ENCODE measurements at places on chromosomes 3 and 15. TPM values are rescaled to one million over a fixed set of nuclear protein-coding genes. Genes with fewer than 3 reads are reported as not detected.

The FBXL22 gene
- polyA plus RNA-seq, result 0.41 TPM

The HTR3E gene
- polyA plus RNA-seq, result not detected

The CPNE9 gene
- 0.32 TPM for polyA plus RNA-seq

The NR1I2 gene
- polyA plus RNA-seq, result 0.53 TPM

The TJP1 gene
- polyA plus RNA-seq, result 6.2 TPM

The CPLX3 gene
- polyA plus RNA-seq, result 0.27 TPM

The CHRD gene
- 2.9 TPM for polyA plus RNA-seq

The PKM gene
- 361 TPM for polyA plus RNA-seq

The MB21D2 gene
- 39.0 TPM for polyA plus RNA-seq

The ASB14 gene
- polyA plus RNA-seq, result not detected

The LRRC3B gene
- polyA plus RNA-seq, result 49.9 TPM

The BRK1 gene
- 314 TPM for polyA plus RNA-seq

The CD86 gene
- polyA plus RNA-seq, result not detected

The ITIH3 gene
- polyA plus RNA-seq, result not detected

The GOLGA6L10 gene
- 7.9 TPM for polyA plus RNA-seq

The SMCO1 gene
- polyA plus RNA-seq, result not detected

The HDC gene
- 6.0 TPM for polyA plus RNA-seq

The RASL12 gene
- not detected for polyA plus RNA-seq

The ENTPD3 gene
- 2.8 TPM for polyA plus RNA-seq

The SV2B gene
- polyA plus RNA-seq, result 0.68 TPM

The CPA3 gene
- not detected for polyA plus RNA-seq

The UBXN7 gene
- 19.6 TPM for polyA plus RNA-seq

The NMNAT3 gene
- 4.6 TPM for polyA plus RNA-seq

The CASR gene
- polyA plus RNA-seq, result not detected

The MASP1 gene
- 0.19 TPM for polyA plus RNA-seq

The FAM174B gene
- 20.1 TPM for polyA plus RNA-seq

The CD80 gene
- polyA plus RNA-seq, result not detected

The IL17RB gene
- polyA plus RNA-seq, result 2.2 TPM

The FBXL2 gene
- 82.0 TPM for polyA plus RNA-seq

The IL17RD gene
- 14.8 TPM for polyA plus RNA-seq

The LRTM1 gene
- not detected for polyA plus RNA-seq

The ATP13A5 gene
- not detected for polyA plus RNA-seq

The SYNPR gene
- polyA plus RNA-seq, result 2.0 TPM

The BTLA gene
- not detected for polyA plus RNA-seq

The GATM gene
- polyA plus RNA-seq, result 13.3 TPM

The FAM107A gene
- polyA plus RNA-seq, result 0.16 TPM

The ACKR4 gene
- polyA plus RNA-seq, result not detected

The CCDC32 gene
- 34.2 TPM for polyA plus RNA-seq

The GPR149 gene
- 10.7 TPM for polyA plus RNA-seq

The ZPLD1 gene
- polyA plus RNA-seq, result not detected

The CCDC9B gene
- not detected for polyA plus RNA-seq

The SCAANT1 gene
- not detected for polyA plus RNA-seq

The PLAAT1 gene
- polyA plus RNA-seq, result 10.7 TPM

The ECE2 gene
- polyA plus RNA-seq, result 0.42 TPM

The NDUFAF3 gene
- 49.0 TPM for polyA plus RNA-seq

The STARD9 gene
- polyA plus RNA-seq, result 7.1 TPM

The SPG21 gene
- 67.7 TPM for polyA plus RNA-seq

The RARB gene
- 13.2 TPM for polyA plus RNA-seq

The MAP6D1 gene
- polyA plus RNA-seq, result 2.8 TPM

The GOLGA8S gene
- polyA plus RNA-seq, result not detected

The CMSS1 gene
- 26.2 TPM for polyA plus RNA-seq

The SAMMSON gene
- polyA plus RNA-seq, result not detected

The DCBLD2 gene
- 69.0 TPM for polyA plus RNA-seq

The CILP gene
- polyA plus RNA-seq, result 1.4 TPM

The PRTG gene
- polyA plus RNA-seq, result 3.8 TPM

The TMEM108 gene
- 2.9 TPM for polyA plus RNA-seq

The FBXW12 gene
- polyA plus RNA-seq, result not detected

The LINGO1 gene
- 34.4 TPM for polyA plus RNA-seq

The MCTP2 gene
- not detected for polyA plus RNA-seq

Measured in neural cell (in vitro differentiated cells).